ENCODE measurements at places on chromosomes 6 and 20.

- no peak for DNase-seq
These were observed 159.1 kb upstream of the TOP1 start for GRCh38 chr20:40869218-40870147.

GRCh38 chr6:40852779-40853373, 186.1 kb downstream of the UNC5CL start:
- peak; percentile 17 for DNase-seq

GRCh38 chr6:149242883-149243282, 74.6 kb upstream of the TAB2 start:
- DNase-seq, result no peak

- DNase-seq, result no peak
These were observed 272.9 kb upstream of the SUPT3H start for GRCh38 chr6:45650524-45651135.

DNA sequence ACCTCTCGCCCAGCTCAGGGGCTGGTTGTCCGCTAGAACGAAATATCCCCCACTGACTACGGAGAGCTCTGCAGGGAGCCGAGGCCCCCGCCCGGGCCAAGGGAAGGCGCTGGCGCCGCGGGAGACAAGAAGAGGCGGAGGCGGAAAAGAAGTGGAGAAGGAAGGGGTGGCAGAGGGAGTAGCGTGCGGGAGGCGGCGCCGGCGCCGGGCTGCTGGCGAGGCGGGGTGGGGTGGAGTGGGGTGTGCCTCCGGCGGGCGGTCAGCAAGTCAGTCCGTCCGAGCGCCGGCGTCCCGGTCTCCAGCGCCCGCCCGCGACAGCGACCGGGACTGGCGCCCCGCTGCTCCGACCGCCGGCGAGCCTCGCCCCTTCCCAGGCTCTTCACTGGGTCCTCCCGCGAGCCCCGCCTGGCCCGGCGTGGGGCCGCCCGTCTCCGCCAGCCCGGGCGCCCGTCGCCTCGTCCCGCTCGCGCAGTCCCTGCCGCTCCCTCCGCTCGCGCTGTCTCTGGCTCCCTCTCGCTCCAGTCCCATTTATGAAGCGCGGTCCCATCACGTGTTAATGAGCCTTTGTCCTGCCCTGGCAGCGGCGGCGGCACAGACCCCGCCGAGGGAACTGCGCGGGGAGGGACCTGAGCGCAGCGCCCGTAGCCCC, at the start of gene CNR1:
Gene CNR1 (minus strand): TSS at position 504 of the 649 bp plus-strand sequence. CDS start 21,073 bp downstream, outside the sequence.
- DNase-seq, result peak; percentile 11

GRCh38 chr6:120363429-120363828, 970.9 kb downstream of the TBC1D32 start:
- DNase-seq, result no peak

- no peak for DNase-seq
These were observed 34.0 kb upstream of the COL10A1 start for GRCh38 chr6:116159782-116160524.

DNA sequence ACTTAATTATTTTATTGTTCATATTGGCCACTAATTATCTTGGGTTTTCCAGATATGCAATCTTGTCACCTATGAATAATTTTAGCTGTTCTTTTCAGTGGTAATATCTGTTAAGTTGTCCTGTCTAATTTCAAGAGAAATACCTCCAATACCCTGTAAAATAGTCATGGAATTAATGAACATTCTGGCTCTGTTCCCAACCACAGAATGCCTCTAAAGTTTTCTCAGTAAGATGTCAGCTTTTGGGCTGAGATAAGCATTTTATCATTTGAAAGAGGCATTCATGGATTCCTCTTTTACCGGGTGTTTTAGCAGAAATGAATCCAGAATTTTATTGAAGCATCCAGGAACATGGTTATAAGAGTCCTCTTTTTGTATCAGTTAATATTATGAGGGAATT, 109.3 kb downstream of the WDR27 start:
- DNase-seq, result no peak

DNA sequence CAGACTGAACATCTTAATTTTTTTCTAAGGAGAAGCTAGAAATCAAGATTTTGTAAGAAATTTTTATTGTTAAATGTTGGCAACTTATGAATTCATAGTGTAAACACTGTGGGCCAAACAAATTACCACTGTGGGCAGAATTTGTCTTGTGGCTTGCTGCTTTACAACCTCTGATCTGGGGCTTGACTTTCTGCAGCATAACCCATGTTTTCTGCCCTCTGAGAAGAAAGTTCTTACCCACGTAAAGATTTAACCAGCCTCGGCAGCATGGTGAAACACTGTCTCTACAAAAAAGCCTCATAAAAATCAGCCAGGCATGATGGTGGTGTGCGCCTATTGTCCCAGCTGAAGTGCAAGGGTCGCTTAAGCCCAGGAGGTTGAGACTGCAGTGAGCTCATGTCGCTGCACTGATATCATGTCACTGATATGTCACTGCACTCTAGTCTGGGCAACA, 12.9 kb downstream of the ITCH start:
- no peak for DNase-seq

DNA sequence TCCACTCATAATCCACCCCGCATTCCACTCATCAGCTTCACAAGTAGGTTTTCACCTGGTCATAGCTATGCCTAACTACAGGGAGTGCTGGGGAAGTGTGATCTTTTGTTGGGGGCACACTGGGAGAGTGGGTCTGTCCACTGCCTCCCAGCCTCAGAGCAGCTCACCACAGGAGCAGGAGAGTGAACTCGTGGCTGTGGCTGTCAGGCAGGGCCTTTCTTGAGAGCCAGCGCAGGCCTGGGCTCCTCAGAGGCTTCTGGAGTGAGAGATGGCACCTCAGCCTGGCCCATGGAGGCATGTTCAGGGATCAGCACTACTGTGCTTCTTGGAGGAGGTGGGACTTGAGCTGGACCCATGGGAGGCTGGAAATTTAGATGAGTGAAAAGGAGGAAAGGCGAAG, 4.0 kb upstream of the GNRH2 start:
- DNase-seq, result no peak

DNA sequence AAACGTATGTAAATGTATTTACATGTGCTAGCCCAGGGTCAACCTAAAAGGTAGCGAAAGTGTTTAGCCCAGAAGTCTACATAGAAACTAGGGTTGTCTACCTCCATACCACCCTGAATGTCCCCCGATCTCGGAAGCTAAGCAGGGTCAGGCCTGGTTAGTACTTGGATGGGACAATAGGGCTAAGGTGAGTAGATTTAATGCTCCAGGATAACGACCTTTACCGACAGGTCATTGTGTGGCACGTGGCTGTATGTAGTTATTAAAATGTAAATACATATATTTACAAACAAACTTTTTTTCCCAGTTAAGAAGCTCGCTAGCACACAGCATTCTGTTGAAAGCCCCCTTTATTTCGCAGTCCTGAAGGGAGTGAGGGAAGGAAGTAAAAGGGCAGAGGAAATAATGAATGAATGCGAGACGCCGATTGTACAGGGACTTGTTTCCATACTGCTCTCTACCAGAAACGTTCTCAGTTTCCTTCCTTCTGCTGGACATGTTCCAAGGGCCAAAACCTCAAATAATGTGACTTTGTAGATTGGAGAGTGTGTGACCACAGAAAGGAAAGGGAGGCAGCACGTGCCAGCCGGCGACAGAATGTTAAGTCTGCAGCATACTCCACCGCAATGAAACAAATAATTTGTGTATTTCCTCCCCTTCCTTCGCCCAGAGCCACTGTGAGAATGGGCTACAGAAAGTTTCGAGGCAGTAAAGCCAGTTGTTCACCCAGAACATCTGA, 612 bp downstream of the ADAT2 start:
- DNase-seq, result peak; percentile 68

GRCh38 chr6:160160929-160161646, 39.5 kb downstream of the SLC22A1 start:
- DNase-seq, result no peak

GRCh38 chr20:5041433-5041832, 40.1 kb upstream of the SLC23A2 start:
- no peak for DNase-seq

DNA sequence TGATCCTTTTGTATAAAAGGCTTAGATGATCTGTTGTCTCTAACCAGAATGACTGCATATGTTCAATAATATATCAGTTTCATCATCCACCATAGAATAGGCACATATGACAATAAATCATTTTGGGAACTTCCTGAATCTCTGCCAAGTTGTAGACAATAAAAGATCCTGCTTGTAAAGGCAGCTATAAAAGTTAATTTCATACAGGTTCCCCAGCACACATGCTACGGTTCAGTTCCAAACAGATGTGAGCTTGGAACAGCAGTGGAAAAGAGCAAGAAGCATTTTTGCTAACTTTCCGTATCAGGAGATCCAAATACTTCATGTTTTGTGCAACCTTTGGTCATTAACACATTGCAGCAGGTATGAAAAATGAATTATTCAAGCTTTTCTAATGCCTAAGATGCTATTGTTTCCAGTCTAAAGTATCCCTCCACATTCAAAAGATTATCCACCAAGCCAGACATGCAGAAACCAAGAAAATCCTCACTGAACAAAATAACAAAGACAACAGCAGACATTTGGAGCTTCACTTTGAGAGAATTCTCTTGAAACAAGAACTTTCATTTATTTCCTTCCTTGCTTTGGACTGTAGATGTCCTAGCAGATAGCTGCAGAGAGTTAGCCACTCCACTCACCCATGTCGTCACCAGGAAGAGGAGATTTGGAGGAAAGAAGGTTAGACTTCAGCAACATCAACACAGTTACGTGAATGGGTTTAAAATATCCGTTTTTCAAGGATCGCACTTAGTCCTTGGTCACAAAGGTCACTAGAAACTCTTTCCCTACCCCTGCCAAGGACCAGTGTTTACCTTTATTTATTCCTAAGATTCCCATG, 453.5 kb upstream of the JARID2 start:
- DNase-seq, result no peak

DNA sequence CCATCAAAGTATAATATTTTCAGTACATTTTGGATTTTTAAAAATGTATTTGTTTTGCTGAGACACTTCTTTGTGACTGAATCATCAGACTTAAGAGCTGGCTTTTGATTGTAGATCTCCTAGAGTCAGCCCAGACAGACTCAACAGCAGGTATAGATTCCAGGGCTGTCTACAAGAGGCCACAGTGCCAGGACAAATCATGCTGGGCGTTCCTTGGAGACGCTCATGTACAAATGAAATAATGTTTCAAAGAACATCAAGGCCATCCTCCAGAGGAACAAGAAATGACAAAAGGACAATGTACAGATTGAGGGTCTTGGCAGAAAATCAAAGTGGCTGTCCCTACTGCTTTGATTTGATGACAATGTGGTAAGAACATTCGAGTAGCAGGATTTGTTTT, 369.3 kb downstream of the GRIK2 start:
- no peak for DNase-seq

- DNase-seq, result no peak
These were observed 18.4 kb downstream of the POPDC3 start for GRCh38 chr6:105161421-105161820.

DNA sequence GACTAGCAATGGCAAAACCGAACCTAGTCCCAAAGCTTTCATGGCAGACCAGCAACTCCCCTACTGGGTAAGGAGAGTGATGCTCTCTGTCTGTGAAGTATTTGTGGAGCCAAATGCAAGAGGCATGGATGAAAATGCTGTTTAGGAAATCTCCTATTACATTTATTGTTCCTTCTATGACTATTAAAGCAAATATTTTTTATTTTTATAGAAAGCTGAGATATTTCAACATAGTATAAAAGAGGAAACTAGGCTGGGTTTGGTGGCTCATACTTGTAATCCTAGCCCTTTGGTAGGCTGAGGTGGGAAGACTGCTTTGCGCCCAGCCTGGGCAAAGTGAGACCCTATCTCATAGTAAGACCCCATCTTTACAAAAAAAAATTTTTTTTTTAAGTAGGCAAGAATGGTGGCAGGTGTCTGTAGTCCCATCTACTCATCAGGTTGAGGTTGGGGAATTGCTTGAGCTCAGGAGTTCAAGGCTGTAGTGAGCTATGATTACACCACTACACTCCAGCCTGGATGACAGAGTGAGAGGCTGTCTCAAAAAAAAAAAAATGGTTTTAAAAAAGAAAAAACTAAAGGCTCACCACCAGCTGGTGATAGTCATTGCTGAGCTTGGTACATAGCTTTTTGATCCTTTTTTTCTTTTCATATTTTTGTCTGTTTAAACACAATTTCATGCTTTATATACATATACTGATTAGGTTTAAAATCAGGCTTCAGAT, 11.3 kb downstream of the KDM1B start:
- no peak for DNase-seq

GRCh38 chr6:5084781-5085647, at the start of gene PPP1R3G:
Gene PPP1R3G, plus strand, starts transcription at chr6:5085341. Its CDS starts 145 bp downstream, at chr6:5085486.
- DNase-seq, result peak; percentile 47
